Activated gamma-delta T cell (primary cell): ENCODE measurements at places on chromosomes 4 and X.

- no peak for DNase-seq
These were observed 3.3 kb downstream of the SH3BP2 start for GRCh38 chr4:2795893-2796848.

- DNase-seq, result no peak
These were observed 16.4 kb downstream of the TRPC5OS start for GRCh38 chrX:111892375-111892774.

- no peak for DNase-seq
These were observed 173.2 kb downstream of the AREG start for GRCh38 chr4:74618166-74618565.

GRCh38 chr4:158873795-158874401, 105.1 kb downstream of the FNIP2 start:
- DNase-seq, result no peak

GRCh38 chr4:107552306-107552705, 167.7 kb downstream of the PAPSS1 start:
- DNase-seq, result no peak
